ENCODE measurements at places on chromosomes 13 and 19.

- DNase-seq, result no peak
These were observed 347.8 kb downstream of the MZT1 start for GRCh38 chr13:72379581-72379980.

DNA sequence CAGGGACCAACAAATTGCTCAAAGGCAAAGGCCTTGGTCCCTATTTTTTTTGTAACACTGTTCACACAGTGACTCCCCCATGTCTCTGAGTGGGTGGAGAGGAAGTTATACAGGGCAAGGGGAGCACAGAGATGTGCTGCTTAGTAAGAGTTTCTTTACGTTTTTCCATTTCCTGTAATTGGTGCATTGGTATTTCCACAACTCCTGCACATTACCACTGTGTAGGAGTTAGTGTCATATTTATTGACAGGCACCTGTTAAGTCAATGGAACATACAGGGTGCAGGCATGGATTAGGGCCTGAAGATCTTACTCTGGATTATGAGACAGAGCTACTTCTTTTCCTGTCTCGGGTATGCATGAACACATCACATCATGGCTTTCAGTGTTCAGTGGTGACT lies 45.2 kb downstream of the SOX21 start:
- DNase-seq, result no peak

GRCh38 chr13:99033814-99034213 lies 56.0 kb upstream of the DOCK9 start:
- DNase-seq, result no peak

DNA sequence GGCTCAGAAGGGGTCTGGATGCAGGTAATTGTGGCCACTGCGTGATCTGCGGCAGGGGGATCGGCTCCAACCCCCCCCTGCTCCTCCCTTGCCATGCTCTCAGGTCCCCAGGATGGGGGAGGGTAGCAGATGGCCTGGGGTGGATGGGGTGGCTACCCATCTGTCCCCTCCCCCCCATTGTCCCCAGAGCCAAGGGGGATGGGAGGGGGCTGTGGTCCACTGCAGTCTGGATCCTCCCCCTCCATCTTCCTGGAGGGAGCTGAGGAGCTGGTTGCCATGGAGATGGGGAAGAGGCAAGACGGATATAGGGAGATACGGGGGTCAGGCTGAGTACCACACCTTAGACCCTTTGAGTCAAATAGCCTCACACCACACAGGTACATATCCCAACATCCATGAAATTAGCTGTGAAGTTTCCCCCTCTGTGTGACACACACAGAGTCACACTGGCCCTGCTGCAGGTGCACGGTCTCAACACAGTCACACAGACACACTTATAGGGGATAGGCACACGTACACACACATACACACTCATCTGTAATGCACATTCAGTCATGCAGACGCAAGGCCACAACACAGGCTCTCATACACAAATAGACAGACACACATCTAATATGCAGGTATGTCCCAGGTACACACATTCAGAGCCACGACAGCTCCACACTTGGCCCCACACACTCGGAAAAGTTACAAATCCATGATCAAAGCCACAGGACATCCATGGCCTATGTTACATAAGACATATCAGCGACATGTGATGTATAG lies 1.8 kb upstream of the NOVA2 start:
- DNase-seq, result no peak
